ENCODE measurements at places on chromosomes 7 and 10.

- no peak for DNase-seq
These were observed 974.0 kb upstream of the GHITM start for GRCh38 chr10:83165265-83165664.

GRCh38 chr7:104135760-104136558 is 71.9 kb downstream of the ORC5 start:
- DNase-seq, result no peak

GRCh38 chr10:17479822-17480221 is 25.4 kb upstream of the ST8SIA6 start:
- DNase-seq, result no peak

- DNase-seq, result peak; percentile 64
These were observed 774 bp downstream of the TUBGCP2 start for GRCh38 chr10:133307776-133308420.

- DNase-seq, result no peak
These were observed 1.1 kb downstream of the ASL start for GRCh38 chr7:66076462-66077329.

- no peak for DNase-seq
These were observed 236.2 kb downstream of the PCLO start for GRCh38 chr7:82926477-82926876.

- DNase-seq, result no peak
These were observed 6.2 kb downstream of the PAOX start for GRCh38 chr10:133385214-133385613.

DNA sequence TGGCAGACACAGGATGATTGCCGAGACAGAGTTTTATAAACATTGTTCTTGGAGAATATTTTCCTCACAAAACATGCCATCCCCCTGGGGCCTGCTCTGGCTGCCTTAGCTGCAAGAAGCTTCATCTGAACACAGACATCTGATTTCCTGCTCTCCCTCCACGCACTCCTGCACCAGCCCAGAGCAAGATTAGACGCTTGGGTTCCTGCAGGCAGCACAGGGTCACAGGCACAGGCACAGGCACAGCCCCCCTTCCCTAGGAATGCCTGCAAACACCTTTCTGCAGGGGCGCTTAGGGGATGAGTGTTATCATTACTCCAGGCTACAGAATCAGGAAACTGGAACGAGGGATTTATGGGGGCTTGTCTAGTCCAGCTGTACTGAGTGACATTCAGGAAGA is 450.3 kb downstream of the GRID1 start:
- peak; percentile 48 for DNase-seq

- DNase-seq, result no peak
These were observed 55.2 kb upstream of the RAB18 start for GRCh38 chr10:27448921-27449320.
